ENCODE measurements at places on chromosomes 5 and 9.

- DNase-seq, result no peak
These were observed 65.2 kb upstream of the RANBP3L start for GRCh38 chr5:36366883-36367282.

- DNase-seq, result no peak
These were observed 28.9 kb downstream of the HSPB3 start for GRCh38 chr5:54484219-54484894.

DNA sequence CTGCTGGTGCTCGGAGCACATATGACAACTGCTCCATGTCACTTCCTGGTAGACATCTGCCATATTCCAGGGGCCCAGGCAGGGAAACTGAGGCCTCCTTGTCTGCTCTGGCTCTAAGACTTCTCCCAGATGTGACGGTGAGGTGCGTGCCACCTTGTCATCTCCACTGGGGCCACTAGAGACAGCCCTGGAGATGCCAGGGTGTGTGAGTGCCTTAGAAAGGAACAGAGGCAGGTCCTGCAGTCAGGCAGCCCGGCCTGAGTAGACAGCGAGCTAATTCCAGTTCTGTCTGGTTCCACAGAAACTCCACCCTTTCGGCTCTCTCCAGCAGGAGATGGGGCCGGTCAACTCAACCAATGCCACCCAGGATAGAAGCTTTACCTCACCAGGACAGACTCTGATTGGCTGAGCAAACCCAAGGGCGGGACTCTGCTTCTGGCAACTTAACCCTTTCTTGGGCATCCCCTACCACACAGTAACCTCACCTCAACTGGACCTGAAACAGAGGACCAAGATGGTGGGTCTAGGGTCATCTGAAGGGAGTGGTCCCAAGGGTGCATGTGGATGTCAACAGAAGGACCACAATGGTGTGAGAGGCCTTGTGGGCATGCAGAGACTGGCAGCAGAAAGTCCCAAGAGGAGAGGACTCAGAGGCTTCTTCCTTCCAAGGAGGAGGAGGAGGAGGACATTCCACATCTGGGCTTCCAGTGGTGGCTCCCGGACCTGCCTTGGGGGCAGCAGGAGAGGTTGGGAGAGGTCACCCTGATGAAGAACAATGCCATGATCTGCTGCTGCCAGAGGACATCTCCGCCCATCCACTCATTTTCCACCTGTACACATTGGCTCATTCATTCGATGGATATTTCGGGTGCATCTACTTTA lies 77.7 kb downstream of the RGS3 start:
- DNase-seq, result no peak

DNA sequence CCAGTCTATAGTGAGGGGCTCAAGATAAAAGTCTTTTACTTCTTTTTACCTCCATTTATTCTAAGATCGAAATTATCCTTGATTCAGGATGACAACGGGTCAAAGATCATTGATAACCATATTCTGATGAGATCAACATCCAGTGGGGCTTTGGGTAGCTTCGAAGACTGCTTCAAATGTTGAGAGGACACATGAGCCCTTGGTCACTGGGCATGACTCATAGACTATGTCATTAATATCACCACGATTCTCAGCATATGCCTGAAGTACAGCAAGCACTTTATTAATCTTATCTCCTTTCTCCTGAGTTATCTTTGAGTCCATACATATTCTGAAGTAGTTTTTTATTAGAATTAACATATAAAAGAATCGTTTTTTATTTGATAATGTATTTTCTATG lies 117.1 kb upstream of the DAB2 start:
- DNase-seq, result no peak

DNA sequence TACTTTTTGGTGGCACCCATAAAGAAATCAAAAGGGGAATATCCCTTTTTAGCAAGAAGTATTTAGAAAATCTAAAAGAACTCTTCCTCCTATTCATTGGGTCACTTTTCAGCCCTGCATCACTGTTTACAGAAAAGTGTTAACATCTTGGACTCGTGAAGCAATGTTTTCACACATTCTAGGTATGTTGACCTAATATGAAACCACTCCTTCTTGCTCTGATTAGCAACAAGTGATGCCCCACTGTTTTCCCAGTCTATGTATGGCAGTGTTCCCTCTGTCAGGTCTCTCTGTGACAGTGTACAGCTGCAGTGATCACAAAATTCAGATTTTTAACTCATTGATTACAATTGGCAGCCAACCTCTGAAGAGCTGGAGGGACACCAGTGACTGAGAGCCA lies 148.2 kb upstream of the SLC12A2 start:
- no peak for DNase-seq

- no peak for DNase-seq
These were observed 22.6 kb downstream of the SLC6A18 start for GRCh38 chr5:1247811-1248210.

DNA sequence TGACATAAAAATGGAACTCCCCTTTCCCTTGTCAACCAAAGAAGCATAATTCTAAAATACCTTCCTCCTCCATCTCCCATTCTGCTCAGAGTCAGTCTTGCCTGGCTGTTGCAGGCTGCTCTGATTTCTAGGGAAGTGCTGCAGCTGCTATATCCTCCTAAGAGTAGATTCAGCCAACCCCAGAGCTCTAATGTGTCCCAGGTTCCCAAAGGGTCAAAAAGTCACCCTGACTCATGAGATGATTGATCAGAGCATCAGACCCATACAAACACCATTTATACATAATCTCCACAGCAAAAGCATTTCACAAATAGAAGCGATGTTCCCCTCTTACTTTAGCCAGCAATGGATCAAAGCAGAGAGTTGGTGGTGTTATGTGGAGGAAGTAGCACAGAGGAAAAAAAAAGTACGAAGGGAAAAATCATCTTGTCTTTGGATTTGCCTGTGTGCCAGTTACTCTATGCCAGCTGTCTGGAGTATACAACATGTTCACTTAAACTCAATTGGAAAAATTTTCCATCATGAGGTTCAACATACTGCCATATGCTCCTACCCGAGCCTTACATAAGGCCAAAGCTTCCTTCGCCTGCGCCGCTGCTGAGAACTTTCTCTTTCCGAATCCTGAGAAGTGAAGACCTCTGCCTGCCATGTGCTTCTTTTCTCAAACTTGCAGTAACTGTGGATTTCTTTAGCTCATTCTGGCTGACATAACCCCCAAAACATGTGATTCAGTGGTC lies 258.0 kb downstream of the TLE4 start:
- DNase-seq, result no peak

- DNase-seq, result no peak
These were observed 4.9 kb upstream of the KIF4B start for GRCh38 chr5:155008669-155009068.

DNA sequence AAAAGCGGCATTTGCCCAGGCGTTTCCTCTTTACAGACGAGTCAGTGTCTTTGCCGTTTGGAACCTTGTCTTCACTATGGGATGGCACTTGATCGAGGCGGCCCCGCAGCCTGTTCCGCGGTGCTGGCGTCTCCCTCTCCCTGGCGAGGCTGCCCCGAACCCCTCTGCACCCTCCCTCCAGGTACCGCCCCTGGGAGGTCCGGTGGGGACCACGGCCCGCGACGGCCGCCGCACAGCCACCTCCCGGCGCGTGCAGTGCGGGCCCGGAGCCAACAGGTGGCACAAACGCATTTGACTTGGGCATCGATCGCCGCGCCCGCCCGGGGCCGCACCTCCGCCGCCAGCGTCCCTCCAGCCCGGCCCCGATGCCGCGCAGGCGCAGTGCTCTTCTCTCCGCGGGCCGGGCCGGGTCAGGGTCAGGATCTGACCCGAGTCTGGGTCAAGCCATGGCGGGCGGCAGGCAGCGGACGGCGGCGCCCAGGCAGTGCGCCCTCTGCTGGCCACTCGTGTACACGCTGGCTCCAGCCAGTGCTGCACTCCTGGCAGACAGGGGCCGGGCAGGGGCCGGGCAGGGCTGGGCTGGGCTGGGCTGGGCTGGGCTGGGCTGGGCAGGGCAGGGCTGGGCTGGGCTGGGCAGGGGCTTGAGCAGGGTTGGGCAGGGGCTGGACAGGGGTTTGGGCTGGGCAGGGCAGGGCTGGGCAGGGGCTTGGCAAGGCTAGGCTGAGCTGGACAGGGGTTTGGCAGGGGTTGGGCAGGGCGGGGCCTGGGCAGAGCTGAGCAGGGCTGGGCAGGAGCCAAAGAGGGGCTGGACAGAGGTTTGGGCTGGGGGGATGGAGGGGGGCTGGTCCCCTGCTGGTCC lies 155.8 kb upstream of the IRX4 start:
- peak; percentile 46 for DNase-seq

DNA sequence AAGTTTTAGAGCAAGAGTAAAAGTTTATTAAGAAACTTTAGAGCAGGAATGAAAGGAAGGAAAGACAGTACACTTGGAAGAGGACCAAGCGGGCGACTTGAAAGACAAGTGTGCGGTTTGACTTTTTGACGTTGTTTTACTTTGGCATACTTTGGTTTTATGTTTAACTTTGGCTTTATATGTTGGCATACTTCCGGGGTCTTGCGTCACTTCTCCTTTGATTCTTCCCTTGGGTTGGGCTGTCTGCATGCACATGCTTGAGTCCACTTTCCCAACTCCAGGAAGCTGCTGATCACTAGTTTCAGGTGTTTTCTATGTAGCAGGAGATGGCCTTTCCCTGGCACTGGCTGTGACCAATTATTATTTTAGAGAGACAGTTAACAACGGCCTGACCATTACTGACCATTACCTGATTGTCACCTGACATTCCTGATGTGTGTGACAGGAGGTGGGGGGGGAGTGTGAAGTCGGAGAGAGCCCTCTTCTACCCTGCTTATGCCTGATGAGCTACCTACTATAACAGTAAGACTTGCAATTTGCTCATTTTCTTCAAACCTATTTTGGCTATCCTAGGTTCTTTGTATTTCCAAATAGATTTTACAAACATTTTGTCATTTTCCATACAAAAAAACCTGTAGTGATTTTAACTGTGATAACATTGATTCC lies 45.5 kb downstream of the TNFSF8 start:
- no peak for DNase-seq

DNA sequence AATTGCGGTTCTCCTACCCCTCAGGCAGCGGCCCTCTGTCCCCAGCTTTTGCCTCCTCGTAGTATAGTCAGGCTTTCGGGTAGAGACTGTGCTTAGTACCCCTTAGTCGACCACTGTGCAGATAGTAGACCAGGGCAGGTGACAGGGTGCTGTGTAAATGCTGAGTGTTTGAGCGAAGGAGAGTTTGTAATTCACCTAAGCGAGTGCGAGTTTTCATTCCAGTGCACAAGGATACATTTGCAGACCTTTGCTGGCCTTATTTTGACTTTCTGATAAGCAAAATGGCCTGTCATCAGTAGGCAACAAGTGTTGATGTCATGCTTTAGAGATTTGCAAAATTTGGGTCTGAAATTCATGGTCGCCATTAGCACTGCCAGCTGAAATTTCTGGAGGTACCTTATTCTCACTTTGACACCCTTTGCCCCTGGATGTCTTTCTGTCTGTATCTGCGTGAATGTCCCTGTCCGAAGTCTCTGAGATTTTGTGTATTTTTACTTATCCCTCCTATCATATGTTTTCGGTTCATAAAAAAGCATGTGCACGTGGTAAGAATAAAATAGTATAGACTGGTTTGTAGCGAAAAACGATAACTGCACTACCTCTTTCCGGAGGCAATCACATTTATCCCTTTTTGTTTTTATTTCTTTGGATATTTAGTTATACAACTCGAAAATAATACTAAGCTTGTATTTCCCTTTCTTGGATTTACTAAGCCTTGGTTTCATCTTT lies 1.9 kb downstream of the LMNB1 start:
- DNase-seq, result no peak

GRCh38 chr5:111326551-111326950 lies 102.4 kb downstream of the CAMK4 start:
- no peak for DNase-seq

DNA sequence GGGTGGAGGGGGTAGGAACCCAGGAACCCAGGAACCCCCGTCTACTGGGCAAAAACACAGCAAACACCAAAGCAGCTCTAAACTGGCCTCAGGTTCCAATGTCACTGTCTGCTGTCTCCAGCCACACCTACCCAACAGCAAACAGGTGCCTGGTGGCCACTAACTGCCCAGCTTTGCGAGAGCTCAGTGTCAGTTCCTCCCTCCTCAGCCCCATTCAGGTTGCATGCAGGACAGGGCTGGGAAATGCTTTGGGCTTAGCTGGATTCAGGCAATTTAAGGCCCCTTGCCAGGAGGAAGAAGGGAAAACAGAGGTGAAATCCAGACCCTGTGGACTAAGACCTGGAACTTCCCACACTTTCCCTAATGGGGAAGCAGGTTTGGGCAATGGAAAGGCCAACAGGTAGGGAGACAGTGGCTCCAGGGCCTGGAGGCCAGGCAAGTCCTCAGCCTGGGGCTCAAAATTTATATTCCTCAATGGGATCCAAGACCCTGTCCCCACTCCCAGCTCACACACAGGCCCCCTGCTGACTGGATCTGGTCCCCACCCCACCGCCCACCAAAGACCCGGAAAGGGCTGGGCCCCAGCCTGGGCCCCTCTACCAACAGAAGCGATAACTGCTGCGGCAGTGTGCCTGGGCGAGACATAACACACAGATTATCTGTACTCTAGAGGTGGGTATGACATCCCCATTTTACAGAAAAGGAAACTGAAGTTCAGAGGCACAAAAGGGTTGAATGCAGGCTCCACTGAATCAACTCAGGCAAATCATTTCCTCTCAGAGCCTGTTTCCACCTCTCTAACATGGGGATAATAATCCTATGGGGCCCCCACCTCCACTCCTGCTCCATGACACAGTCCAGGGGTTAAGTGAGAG lies 3.5 kb downstream of the EEIG1 start:
- no peak for DNase-seq
